Stimulated activated naive CD8-positive, alpha-beta T cell treated with anti-CD3 and anti-CD28 coated beads, Interleukin-15, amount 100 ng/mL, for 72 hours (primary cell): ENCODE measurements at places on chromosomes 12 and 14.
A peak's percentile ranks its signal among the peaks of the same experiment; 100 is the strongest.

GRCh38 chr12:100612606-100613005, 39.1 kb downstream of the GAS2L3 start:
- no peak for DNase-seq

- no peak for DNase-seq
Observed at GRCh38 chr12:62660756-62661155, 194.1 kb downstream of the MON2 start.

GRCh38 chr12:89481213-89481914, 43.2 kb downstream of the GALNT4 start:
- no peak for DNase-seq

GRCh38 chr14:31122921-31123320, 84.7 kb downstream of the HECTD1 start:
- no peak for DNase-seq

DNA sequence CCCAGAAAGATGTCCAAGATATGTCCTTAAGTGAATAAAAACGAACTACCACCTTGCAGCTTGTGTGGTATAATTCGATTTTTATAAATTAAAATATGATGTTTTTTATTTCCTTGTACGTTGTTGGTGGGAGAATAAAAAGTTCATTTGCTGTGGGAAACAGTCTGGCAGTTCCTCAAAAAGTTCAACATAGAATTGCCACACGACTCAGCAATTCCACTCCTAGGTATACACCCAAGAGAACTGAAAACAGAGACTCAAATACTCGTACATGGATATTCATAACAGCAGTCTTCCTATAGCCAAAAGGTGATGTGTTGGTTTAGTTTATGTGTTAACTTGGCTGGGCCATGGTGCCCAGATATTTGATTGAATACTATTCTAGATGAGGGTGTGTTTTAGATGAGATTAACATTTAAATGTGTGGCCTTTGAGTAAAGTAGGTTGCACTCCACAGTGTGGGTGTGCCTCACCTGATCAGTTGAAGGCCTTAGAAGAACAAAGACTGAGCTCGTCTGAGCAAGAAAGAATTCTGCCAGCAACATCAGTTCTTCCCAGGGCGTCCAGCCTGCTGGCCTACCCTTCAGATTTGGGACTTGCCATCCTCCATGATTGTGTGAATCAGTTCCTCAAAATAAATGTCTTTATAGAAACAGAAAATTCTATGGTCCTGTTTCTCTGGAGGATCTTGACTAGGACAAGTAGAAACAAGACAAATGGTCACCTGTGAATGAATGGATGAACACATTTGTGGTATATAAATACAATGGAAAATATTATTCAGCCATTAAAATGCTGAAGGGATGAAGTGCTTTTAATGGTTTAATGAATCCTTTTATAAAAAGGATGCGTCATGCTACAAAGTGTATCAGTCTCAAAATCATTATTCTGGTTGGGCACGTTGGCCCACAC, 5.1 kb upstream of the DENR start:
- no peak for DNase-seq

- DNase-seq: peak; percentile 42
Observed at GRCh38 chr12:71938728-71939385, at the start of gene TPH2. Gene TPH2 (plus strand): TSS chr12:71938845. CDS start chr12:71938987, 142 bp downstream.

DNA sequence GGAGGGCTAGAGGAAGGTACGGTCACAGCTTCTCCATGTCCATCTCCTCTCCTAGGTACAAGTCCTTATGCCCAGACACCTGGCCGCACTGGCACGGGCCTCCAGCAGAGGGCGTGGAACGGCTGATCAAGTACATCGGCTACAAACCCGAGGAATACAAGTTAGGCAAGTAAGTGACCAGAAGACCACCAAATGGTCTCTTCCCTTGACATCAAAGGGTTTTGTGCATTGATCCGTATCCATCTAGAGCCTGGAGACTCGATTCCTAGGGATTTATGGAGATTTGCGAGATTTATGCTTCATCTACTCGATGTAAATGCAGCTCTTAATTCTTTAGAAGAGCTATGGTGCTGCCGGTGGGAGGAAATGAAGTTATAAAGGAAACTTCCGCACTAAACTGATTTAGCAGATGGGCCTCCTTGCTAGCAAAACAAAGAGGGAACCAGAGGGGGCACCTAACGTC, 44.2 kb downstream of the KCTD10 start:
- peak; percentile 74 for DNase-seq

DNA sequence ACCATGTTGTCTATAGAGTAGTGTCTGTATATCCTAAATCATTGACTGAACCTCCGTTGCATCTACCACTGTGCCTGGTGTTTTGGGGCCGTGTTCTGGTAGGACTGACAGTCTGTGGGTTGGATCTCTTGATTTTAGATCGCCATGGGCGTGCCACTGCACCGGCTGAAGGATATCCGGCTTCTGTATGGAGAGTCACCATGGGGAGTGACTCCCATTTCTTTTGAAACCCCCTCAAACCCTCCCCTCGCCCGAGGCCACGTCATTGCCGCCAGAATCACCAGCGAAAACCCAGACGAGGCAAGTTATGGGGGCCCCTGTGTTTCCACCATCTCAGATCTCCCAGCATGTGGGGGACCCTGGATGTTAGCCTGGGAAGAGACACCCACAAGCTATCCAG, 69.1 kb downstream of the ACACB start:
- no peak for DNase-seq

GRCh38 chr12:78402366-78403134, 462.0 kb upstream of the SYT1 start:
- no peak for DNase-seq

DNA sequence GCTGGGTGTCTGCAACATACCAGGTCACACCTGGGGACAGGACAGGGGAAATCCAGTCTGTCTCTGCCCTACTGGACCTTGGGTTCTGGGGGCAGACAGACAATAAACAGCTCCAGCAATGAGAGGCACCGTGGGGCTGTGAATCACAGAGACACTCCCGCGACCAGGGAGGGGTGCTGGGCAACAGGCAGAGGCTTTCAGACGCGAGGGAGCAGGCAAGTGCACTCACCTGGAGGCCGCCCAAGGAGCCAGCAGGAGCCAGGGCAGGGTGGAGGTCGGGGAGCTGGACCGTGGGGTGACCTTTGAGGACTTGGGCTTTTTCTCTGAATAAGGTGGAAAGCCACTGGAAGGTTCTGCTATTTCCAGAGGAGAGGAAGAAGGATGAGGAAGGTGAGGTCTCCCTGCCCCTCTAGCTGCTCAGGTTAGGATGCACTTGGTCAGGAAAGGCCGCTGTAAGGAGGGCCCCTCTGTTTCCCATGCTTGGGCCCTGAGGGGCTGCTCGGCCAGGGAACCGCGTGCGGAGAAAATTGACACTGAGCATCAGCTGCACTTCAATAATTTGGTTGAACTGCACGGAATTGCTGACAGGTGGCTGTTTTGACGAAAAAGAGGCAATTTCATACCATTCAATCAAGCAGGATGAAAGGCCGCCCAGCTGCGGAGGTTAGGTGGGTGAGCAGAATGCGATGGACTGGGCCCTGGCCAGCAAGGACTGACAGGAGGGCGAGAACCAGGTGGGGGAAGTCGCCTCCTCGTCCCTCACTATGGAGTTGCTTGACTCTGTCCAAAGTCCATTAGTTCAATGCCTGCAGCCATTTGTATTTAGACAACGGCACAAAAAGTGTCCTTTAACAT, 42.2 kb downstream of the JAG2 start:
- no peak for DNase-seq

DNA sequence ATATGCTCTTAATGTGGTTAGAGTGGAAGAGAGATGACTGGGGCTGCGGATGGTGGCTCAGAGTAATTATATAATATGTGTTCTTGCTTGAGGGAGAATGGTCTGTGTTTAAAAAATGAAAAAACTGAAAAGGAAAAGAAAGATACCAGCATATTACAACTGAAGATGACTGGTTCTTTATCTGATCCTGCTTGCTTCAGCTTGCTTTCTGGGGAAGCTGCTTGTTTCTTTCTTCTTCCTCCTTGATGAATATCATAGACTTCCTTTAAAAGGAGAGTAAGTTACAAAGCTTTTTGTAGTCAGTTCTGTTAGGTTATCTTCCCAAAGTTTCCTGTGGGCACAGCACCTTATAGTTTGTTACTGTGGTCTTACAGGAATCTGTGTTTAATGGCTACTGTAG, 210.9 kb downstream of the ERC1 start:
- DNase-seq: no peak

DNA sequence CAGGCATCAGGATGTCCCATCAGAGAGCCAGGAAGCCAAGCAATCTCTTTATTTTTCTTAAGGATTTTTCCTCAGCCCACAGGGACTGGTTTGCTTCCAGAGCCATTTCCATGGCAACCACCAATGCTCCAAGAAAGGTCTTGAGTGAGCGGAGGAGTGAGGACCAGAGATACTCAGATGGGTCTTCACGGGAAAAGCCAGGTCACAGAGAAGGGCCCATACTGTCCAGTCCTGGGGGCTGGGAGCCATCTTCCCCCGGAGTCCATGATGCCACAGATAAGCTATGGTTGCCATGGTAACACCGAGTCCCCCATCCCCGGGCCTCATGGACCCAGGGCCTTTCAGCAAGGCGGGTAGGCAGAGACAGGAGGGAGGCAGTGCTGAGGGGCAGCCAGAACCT, 28.6 kb downstream of the CMKLR1 start:
- DNase-seq: no peak

GRCh38 chr14:87419925-87420324, 573.1 kb downstream of the GALC start:
- no peak for DNase-seq

GRCh38 chr12:81542065-81543010, 216.8 kb downstream of the PPFIA2 start:
- DNase-seq: no peak

- no peak for DNase-seq
Observed at GRCh38 chr12:117516034-117516433, 154.6 kb upstream of the NOS1 start.

- DNase-seq: peak; percentile 51
Observed at GRCh38 chr12:55743406-55744339, 751 bp downstream of the GDF11 start.

- no peak for DNase-seq
Observed at GRCh38 chr14:61454545-61454944, 133.2 kb downstream of the PRKCH start.

- no peak for DNase-seq
Observed at GRCh38 chr12:77571127-77571526, 259.6 kb upstream of the NAV3 start.

DNA sequence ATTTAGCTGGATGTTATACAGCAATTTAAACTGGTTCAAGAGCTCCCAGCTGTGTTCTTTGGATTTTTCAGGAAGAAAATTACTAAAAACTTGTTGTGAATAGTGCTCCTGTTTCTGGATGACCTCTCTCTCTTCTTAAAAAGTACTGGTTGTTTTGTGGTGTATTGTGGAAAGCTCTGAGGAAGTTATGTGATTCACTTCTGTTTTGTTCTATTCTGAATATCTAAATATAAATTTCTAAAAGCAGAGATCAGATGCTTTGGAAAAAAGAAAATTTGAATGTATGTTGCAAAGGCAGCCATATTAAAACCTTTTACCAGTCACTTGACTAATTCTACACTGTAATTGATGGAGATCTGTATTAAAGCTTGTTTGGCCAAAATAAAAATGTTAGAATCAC, 3.4 kb upstream of the C3AR1 start:
- no peak for DNase-seq
